Small intestine (tissue), 16 donors: ENCODE measurements at places on chromosomes 2 and 18.
A peak's percentile ranks its signal among the peaks of the same experiment; 100 is the strongest.

- no peak for DNase-seq
Measured at GRCh38 chr18:49472459-49472858, 12.0 kb upstream of the DYM start.

DNA sequence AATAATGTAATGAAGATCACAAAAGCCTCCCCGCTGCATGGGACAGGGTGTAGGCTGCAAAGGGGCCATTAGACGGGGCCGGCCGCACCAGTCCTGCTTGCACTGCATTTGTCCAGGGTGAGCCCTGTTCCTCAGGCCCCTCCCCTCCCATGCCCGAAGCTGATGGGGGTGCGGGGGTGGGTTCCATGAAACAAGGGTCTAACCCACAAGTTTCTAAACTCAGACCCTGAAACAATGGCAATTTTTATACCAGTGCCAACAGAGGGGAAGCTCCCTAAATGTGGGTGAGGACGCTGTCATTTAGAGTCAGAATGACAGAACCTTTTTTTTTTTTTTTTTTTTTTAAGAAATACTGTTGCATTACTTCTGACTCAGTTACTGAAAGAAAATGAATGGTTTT, 39.7 kb downstream of the HS6ST1 start:
- no peak for DNase-seq

GRCh38 chr2:118183381-118183780, 95.1 kb downstream of the INSIG2 start:
- DNase-seq: no peak

GRCh38 chr2:18349421-18349820, 211.0 kb downstream of the RDH14 start:
- DNase-seq: no peak

GRCh38 chr2:66438891-66439811, 4.2 kb downstream of the MEIS1 start:
- peak; percentile 51 for DNase-seq
